ENCODE measurements at places on chromosomes 7 and 10.

DNA sequence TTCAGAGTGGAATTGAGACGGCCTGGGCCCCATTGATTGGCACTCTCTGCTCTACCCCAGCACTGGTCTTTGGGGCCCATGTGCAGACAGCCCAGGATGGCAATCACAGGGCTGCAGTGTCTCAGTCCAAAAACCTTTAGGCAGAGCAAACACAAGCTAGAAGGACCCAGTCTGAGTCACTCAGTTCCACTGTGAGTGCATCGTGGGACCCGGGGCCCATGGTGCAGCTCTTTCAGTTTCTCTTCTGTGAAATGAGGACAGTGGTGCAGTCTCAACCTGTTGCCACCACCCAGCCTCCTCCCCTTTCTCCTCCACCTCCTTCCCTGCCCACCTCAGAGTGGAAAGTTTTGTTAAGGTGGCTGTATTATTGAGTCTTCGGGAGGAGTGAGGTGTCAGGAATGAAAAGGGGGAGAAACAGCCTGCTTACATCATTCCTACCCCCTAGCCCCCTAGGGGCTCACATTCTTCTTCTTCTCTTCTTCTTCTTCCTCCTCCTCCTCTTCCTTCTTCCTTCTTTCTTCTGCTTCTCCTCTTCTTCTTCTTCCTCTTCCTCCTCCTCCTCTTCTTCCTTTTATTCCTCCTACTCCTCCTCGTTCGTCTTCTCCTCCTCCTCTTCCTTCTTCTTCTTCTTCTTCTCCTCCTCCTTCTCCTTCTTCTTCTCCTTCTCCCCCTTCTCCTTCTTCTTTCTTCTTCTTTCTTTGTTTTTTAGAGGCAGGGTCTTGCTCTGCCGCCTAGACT is 19.5 kb upstream of the CARD11 start:
- DNase-seq = no peak

DNA sequence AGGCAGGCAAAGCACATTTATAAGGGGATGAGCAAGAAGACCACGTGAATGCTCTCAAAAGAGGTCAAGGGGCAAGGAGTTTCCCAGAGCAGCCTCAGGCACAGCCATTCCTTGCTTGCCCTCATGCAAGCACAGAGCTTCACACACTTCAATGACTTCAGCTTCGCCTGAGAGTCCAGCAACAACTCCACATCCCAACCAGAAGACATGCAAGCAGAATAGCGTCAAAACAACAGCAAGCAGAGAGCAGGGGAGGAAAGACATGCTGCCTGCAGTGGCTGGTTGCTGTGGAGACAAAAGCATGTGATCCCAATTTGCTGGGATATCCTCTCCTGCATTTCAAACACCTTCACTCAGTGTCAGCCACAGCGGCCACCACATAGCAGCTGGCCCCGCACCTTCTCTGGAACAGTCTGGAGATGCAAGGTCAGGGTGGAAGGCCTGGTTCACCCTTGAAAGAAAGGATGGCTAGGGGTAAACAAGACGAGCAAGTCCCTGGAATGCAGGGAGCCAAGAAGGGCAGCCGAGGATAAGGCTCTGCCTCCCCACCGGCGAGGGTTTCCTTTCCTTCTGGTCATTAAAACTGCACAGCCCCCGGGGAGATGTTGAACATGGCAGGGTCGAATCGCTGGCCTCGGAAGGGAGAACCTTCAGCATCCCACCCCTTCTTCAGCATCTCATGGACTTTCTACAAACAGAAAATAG is 60.2 kb upstream of the CAMK2B start:
- no peak for DNase-seq

- no peak for DNase-seq
Observed at GRCh38 chr10:60962946-60963345, 19.0 kb upstream of the RHOBTB1 start.

DNA sequence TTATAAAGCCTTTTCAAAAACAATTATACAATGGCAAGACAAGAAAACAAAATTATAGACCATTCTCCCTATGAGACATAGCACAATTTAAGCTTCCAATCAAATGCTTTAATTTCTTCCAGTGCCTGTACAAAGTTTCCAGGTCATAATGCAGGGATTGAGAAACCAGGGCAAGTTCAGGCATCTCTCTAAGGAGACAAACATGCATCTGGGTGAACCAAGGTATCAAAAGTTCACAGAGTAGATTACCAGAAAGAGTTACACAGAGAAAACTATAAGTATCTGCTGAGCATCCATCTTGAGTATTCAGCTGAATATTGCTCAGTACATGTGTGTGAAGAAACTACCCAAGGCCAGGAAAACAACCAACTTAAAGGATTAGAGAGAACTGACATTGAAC is 89.1 kb downstream of the COL28A1 start:
- DNase-seq = no peak

DNA sequence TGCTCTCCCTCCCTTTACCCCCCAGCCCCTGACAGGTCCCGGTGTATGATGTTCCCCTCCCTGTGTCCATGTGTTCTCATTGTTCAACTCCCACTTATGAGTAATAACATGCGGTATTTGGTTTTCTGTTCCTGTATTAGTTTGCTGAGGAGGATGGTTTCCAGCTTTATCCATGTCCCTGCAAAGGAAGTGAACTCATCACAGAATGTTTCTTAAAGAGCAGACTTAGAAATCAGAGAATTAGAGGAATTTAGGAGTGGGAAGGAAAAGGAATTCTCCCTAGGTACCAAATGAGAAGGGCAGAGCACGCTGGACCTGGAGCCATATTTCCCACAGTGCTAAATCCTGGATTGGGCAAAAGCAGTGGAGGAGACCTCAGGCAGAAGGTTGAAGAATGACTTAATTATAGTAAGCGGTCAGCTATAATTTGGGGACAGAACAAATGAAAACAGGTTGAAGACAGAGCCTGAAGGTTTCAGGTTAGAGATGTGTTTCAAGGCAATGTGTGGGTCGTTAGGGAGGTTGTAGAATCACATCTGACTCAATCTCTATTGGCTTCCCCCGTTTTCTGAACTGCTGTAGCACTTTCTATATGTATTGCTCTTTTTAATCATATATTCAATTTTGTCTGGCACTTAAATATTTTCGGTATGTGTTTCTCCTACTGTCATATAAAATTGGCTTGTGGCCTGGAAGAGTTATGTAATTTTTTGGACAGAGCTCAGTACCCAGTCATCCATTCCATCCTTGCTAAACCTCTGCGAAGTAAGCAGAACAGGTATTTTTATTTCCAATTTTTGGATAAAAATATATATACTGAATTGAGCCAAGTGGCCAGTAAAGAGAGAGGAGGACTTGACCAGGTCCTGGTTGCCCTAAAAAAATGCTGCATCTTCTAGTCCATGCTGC is 210.5 kb upstream of the KLF6 start:
- DNase-seq = no peak

DNA sequence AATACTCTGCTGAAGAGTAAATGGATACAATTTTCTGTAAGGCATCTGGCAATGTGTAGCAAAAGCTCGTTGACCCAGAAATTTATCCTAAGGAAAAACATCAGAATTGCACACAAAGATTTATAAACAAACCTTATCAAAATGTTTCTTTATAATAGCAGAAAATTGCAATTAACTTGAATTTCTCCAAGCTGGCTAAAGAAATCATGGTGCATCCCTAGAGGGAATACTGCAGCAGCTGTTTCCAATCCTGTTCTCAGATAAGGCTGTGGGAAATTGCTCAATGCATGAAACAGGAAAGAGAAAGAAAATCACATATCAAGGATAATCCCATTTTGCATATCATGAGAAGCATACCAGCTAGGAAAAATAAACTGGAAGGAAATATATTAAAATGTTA is 18.7 kb downstream of the TACR2 start:
- DNase-seq = no peak

- no peak for DNase-seq
Observed at GRCh38 chr7:95579318-95579717, 17.0 kb downstream of the PDK4 start.

- DNase-seq = no peak
Observed at GRCh38 chr10:69359148-69359547, 57.6 kb downstream of the TACR2 start.

- no peak for DNase-seq
Observed at GRCh38 chr10:122541541-122542002, 19.0 kb upstream of the DMBT1 start.

GRCh38 chr7:101155303-101155702 is 1.0 kb downstream of the AP1S1 start:
- DNase-seq = no peak

DNA sequence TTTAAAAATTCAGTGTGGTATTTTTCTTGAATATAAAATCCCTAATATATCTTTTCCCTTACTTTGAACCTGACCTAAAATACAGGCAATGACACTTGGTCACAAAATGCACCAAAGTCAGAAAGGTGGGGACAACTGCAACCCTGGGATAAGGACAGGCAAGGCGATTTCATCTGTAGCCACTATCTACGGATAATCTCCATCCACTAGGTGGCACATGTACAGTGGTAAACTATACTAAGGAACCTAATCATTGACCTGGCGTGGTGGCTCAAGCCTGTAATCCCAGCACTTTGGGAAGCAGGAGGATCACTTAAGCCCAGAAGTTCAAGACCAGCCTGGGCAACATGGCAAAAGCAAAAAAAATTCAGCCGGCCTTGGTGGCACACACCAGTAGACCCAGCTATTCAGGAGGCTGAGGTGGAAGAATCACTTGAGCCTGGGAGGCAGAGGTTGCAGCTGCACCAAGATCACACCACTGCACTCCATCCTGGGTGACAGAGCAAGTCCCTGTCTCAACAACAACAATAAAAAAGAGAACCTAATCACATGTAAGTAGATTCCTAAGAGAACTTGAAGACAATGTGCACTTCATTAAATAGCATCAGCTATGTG is 98.9 kb downstream of the KMT2C start:
- DNase-seq = no peak

DNA sequence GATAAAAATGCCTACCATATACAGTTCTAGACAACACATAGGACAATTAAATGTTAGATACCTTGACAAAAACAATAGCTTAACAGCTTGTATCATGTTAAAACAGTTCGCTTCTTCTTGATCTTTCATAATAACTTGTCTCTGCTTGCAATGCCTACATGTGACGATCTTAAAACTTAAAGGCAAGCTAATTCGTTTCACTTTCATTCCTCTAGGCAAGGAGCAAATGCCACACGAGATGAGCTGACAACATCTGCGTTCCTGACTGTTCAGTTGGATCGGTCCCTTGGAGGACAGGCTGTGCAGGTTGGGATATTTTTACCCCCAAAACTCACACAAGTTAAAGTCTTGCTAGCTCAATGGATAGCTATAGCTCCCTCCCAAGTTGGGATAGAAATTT is 51.6 kb upstream of the ARL4A start:
- DNase-seq = no peak

DNA sequence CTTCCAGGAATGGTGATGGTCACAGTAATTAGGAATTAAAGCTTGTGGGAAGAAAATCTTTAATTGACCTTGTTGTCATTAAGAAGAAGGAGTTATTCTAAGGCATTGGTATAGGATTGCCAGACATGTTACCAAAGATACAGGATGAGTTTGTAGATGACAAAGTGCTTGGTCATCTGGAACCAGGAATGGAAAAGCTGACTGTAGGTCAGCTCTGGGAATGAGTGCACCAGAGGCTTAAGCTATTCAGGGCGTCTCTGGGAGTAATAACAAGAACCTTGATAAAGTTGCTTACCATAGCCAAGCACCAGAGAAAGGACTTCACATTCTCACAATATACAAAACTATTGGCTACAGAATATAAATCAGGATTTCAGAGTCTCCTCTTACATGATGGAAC is 89.0 kb downstream of the PHTF2 start:
- no peak for DNase-seq

GRCh38 chr7:152136686-152137085 is 111.2 kb downstream of the GALNT11 start:
- no peak for DNase-seq

GRCh38 chr7:135834266-135834665 is 85.7 kb upstream of the FAM180A start:
- DNase-seq = no peak

DNA sequence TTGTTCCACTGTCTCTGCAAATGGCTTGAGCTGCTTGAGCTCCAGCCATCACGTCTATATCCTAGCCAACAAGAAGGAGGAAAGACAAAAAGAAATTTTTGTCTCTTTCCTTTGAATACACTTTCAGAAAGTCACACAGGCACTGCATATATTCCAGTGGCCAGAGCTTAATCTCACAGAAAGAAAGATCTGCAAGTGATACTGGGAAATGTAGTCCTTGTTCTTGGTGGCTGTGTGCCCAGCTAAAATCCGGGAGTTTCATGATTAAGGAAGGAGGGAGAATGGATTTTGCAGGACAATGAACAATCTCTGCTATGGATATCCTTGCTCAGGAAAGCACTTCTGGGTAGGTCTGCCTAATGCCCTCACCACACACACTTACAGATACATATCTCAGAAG is 19.5 kb upstream of the DLG5 start:
- no peak for DNase-seq

- DNase-seq = no peak
Observed at GRCh38 chr10:102850025-102850518, 4.0 kb upstream of the BORCS7 start.

GRCh38 chr7:116772423-116772863 is 89.9 kb upstream of the CAPZA2 start:
- DNase-seq = no peak

DNA sequence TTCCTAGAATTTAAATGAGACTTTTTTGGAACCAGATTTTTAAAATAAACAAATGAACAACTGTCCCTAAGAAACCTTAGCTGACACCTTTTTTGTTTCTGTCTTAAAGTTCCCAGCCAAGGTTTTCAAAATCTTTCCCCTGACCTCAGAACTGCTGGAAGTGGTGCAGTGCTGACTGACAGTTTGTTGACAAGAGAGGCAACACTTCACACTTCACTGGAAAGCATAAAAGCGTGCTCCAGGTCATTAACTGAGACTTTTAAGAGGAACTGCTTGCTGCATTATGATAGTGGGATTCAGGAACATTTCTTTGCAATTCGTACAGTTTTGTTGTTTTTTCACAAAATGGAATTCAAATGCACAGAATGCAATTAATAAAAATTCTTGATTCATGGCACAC is 36.2 kb downstream of the SYPL1 start:
- no peak for DNase-seq

DNA sequence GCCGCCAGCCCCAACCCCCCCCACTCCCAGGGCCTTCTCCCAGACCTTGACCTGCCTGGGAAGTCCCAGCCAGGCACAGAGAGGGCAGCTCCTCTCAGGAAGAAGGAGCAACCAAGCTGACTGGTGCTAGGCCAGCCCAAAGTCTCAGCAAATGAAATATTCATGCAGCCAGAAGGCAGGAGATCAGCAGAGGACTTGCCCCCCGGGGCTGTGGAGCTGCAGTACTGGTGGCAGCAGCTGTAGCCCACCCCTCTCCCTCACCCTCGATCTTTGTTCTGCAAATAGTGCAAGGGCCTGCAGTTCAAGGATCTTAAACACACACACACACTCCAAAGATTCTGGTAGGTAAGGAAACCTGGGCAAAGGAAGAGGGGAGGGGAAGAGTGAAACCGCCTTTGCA is 3.5 kb upstream of the SRRM3 start:
- no peak for DNase-seq

Data from cerebellar nuclear complex (tissue), 1 donor.